ENCODE measurements at places on chromosomes 3 and 15.

GRCh38 chr3:42706721-42707619, 4.4 kb upstream of the HHATL start:
- DNase-seq: no peak

GRCh38 chr3:177286034-177286433, 88.8 kb upstream of the TBL1XR1 start:
- no peak for DNase-seq

DNA sequence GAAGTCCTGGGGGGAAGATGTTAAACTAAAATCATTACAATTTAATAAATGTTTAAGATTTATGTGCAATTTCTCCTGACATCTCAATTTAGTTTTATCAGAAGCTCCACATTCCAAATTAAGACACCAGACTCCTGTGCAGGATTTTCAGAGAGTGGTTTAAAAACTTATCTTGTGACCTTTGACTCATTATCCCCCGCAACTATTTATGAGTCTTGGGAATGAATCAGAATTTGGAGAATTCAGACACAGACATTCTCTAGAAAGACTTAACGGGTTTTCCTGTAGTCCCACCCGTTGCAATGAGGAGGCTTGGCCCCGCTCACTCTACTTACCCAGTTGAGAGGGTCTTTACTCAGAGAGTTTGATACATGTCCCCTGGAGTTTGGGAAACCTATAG, 7.1 kb downstream of the OR5K2 start:
- DNase-seq: peak; percentile 7

DNA sequence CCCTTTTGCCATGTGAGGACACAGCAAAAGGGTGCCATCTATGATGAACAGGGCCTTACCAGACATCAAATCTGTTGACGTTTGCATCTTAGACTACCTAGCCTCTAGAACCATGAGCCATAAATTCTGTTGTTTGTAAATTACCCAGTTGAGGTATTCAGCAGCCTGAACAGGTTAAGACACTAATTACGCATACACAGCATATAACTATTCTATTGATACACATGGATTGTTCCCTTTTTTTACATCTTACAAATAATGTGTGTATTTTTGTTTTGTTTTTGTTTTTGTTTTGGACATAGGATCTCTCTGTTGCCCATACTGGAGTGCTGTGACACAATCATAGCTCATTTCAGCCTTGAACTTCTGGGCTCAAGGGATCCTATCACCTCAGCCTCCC, 255.5 kb downstream of the OPA1 start:
- DNase-seq: no peak

GRCh38 chr15:98207928-98208327, 247.4 kb downstream of the ARRDC4 start:
- no peak for DNase-seq

DNA sequence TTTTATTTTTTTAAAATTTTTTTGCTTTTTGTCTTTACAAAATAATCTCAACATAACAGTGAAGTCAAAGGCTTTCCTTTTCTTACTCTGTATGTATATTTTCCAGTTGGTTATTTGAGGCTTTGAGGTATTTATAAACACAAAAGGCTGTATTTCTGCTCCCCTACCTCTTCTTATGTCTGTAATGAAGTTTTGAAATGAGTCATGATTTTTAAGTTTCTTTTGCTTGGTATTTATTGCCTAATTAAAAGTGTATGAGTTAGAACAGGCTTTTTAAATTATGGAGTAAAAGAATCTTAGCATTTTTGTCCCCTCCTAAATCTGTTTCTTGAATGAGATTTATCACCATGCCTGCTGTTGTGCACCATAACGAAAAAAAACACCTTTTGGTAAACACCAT, 66.0 kb downstream of the DCUN1D1 start:
- no peak for DNase-seq

DNA sequence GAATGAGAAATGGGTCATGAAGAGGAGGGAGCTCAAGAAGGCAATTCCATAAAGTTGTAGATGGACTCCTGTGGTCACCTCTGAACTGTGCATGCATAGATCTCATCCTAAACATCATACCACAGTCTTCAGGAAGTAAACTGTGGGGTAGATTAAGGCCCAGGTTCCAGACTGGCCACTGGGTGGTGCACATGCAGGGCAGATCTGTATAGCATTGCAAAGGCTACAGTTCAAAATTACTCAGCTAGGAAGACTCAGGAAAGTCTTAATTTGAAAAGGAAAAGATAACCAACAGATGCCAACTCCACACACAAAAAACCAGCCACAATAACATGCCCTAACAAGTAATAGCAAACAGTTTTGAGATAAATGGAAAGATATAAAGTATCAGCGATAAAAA, 20.3 kb downstream of the KY start:
- no peak for DNase-seq

DNA sequence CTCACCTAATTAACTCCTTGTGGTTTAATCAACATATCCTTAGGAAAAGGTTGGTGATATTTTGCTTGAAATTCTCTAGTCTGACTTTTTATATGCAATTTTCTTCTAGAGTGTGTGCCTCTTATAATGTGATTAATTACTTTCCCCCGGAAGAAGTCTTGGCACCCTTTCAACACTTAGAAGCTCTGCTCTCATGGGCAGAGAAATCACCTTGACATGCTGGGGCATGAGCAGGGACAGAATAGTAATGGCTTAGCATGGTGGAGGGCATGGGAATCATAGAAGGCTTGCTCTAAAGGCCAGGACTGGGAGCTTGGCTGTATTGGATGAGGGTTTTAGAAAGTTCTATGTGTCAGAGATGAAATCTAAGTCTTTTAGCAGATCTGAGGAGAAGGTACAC, 293.5 kb downstream of the AGBL1 start:
- DNase-seq: no peak

- DNase-seq: no peak
Observed at GRCh38 chr15:82931221-82931620, 21.3 kb downstream of the HOMER2 start.

DNA sequence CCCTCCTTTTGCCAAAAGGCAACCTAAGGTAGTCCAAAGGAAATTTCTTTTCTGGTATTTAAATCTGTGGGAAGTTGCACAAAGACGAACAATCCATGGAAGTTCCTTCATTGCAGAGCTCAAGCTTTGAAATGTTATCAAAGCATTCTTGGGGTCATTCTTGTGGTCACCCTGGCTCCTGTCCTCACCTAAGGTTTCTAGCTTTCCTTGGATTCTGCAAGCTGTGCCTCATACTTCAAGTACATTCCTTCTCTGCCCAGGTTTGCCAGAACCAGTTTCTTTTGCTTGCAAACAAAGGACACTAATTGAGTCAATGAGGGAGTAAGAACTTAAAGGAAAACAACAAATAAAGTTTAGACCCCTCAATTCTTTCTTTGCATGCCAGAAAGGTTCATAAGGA, 329.8 kb upstream of the PDZRN3 start:
- DNase-seq: peak; percentile 35

DNA sequence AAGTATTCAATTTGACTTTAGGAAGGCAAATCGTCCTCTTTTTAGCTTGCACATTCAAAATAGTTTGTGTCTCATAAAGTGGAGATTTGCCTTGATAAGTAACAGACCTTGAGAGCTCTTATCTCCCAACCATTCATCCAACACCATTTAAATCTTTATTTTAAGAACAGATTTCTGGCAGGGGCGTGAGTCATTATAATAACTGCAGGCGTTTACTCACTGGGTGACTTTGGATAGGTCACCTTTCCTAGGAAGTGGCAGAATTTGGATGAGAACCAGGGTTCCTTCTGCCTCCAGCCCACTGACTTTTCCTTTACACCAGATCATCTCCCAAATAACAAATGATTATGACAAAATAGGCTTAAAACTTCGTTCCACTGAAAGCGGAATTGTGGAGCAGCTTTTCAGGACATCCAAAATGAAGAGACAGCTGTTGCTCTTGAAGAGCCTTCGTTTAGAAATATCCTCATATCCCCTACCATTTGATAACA, 5.0 kb downstream of the LMCD1 start:
- peak; percentile 51 for DNase-seq

DNA sequence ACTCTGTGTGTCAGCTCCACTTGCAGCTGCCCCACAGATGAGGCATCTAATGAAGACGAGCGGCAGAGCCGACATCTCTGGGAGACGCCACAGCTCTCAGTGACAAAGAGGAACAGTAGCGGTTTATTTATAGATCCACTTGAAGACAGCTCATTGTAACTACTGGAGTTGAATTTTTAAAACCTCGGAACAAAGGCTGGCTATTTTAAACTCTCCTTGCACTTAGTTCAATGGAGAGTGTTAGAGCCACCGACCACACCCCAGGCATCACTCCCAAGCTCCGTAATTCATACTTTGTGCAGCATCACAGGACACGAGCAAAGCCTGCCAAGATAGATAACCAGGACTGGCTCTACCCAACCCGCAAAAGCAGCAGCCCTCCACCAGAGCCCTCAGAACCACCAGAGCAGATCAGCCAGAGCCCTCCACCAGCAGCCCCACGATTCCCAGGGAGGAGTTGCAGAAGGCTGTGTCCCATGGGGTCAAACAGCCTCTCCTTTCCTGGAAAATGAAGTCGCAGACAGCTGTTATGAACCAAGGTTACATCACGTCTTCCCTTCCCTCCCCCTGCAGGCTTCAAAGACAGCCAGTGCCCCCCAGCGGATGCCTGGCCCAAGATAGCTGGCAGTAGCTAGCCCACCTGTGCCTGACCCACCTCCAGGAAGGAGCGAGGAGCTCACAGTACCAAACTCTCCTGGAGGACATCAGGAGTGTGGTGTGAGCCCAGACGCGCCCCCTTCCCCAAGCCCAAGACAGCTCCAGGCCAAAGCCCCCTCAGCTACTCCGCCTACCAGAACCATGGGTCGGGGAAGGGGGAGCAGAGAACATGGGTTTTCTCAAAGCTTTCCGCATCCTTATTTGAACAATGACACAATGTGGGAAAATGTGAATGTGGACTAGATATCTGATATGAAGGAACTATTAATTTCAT, 45.7 kb downstream of the POC1A start:
- peak; percentile 70 for DNase-seq

- DNase-seq: no peak
Observed at GRCh38 chr3:229183-229661, 32.7 kb downstream of the CHL1 start.

DNA sequence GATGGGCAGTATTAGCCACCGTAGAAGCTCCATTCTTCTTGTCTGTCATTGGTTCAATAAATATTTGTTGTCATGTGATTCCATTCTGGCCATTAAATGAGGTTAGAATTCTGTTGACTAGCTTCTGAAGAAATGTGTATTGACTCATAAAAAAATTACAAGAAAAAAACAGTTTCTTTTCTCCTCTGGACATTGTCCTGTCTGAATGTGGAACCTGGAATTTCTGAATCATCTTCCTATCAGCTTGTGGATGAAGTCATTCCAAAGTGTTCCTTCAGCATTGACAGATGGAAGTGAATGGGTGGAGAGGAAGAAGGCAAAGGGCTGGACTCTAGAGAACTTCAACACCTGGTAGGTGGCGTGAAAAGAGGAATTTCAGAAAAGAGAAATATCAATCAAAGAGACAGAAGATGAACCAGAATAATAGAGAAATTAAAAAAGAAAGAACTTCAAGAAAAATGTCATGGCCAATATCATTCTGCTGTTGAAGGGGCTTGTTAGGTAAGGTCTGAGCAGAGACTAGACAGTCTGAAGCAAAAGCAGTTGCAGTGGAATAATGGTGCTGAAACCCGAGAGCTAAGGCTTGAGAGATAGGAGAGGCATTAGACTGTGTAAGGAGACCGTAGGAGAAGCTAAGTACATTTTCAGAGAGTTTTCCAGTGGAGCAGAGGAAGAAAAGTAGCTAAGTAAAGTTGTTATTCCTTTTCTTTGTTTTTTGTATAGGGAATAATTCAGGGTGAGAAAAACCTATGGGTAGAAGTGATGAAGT, 806.6 kb downstream of the SQOR start:
- DNase-seq: peak; percentile 81

GRCh38 chr15:73183071-73183470, 130.8 kb downstream of the NEO1 start:
- DNase-seq: no peak

GRCh38 chr3:130746246-130747039, at the start of gene PIK3R4:
Gene PIK3R4 (minus strand): TSS chr3:130746829. CDS start chr3:130745218, 1,611 bp downstream.
- DNase-seq: peak; percentile 98

GRCh38 chr15:41944313-41944940, 27.9 kb downstream of the EHD4 start:
- peak; percentile 96 for DNase-seq

- DNase-seq: no peak
Observed at GRCh38 chr3:182516597-182517336, 276.5 kb upstream of the ATP11B start.

DNA sequence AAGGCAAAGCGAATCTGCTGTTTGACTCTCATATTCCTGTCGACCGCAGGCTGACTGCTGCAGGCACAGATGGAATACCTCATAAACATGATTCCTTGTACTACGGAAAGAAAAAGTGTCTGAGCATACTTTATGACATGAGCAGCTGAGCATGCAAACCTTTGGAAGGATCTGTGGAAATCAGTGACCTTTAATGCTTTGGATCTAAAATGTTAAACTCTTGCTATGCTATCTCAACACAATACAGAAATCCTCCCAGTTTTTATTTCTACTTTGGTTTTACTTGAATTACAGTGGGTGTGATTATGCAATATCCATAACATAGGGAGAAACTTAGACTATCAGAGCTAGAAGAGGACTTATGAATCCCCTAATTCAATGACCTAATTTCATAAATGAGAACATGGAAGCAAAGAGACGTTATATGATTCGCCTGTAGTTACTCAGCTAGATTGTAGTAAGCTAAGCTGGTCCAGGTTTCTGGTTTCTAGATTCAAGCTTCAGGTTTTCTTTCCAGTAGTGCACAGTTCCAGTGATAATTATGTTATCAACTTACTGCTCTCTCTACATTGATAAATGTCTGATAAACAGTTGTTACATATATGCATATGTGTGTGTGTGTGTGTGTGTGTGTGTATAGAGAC, 127.6 kb upstream of the GBE1 start:
- peak; percentile 41 for DNase-seq
